PC-3 (cell line): ENCODE measurements at places on chromosomes 13 and 19.

DNA sequence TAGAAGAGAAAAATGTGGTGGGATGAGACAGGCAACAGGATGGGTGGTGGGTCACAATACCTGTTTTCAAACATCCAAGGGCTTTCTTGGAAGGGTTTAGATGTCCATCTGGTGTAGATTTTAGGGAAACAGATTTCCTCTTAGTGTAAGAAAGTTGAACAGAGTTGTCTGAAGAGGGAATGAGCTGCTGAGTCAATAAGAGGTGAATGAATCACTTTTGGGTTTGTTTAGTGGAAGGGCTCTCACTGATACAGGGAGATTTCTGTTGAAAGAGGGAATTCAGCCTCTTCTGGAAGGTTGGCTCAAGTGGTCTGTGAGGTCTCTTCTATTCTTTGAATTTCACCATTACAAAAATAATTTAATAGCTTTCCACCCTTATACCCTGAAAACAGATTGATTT, 54.6 kb downstream of the LACC1 start:
- H3K36me3 ChIP-seq: no peaks in the 10 kb centered on the region
- DNase-seq: peak; percentile 46
- no peak overlapping the region for H3K27ac ChIP-seq
- H3K27me3 ChIP-seq: no peaks in the 10 kb centered on the region
- H3K4me1 ChIP-seq: peaks cover 8% of the 10 kb centered on the region; the same call in 1 of the 2 replicates
- H3K4me3 ChIP-seq: no peak overlapping the region

GRCh38 chr13:51919531-51919930, 57.8 kb downstream of the CCDC70 start:
- H3K27ac ChIP-seq: no peak overlapping the region
- no peaks in the 10 kb centered on the region for H3K27me3 ChIP-seq
- H3K4me3 ChIP-seq: peak overlapping the region; percentile 35; the same call in 1 of the 2 replicates
- peaks cover 7% of the 10 kb centered on the region; the same call in 1 of the 2 replicates for H3K4me1 ChIP-seq
- no peaks in the 10 kb centered on the region for H3K36me3 ChIP-seq

- DNase-seq: peak; percentile 54
- 0 out of 2 replicates have a peak, but pooled peaks cover 3% of the 10 kb centered on the region for H3K4me1 ChIP-seq
- H3K4me3 ChIP-seq: no peak overlapping the region
These were observed 13.7 kb downstream of the PVR start for GRCh38 chr19:44657211-44657921.

DNA sequence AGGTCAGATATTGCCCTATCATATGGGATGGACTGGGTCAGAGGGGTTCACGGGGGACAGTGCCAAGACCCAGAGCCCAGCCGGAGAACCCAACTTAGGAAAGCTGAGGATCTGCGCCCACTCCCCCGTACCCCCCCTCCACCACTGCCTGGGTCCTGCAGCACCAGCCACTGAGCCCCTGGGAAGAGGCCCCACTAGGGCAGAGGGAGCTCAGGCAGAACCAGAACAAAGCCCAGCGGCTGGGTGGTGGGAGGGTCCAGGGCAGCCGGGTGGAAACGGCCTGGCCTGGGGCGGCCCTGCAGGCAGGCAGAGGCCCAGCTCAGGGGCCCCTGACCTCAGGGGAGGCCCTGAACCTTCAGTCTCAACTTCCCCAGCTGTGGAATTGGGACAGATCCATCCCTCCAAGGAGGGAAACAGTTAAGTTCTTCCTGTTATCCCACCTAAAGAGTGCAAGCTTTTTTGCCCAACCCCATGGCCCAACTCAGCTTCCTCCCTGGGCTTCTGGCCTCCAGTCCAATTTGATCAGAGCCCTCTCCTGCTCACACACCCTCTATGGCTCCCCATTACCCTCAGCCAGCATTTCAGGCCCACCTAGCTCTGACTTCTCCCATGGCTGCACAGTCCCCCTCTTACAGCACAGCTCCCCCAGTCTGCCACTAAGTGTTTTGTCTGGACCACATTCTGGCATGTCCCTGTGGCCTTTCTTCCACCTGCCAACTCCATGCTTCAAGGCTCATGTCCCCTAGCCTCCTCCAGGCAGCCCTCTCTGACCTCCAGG, 3.1 kb downstream of the NR2F6 start:
- peaks cover 10% of the 10 kb centered on the region; the same call in 1 of the 2 replicates for H3K36me3 ChIP-seq
- H3K27ac ChIP-seq: no peak overlapping the region
- H3K4me1 ChIP-seq: peaks cover 15% of the 10 kb centered on the region
- no peaks in the 10 kb centered on the region for H3K27me3 ChIP-seq
- H3K4me3 ChIP-seq: peak overlapping the region; percentile 84; the same call in 1 of the 2 replicates
- DNase-seq: no peak

DNA sequence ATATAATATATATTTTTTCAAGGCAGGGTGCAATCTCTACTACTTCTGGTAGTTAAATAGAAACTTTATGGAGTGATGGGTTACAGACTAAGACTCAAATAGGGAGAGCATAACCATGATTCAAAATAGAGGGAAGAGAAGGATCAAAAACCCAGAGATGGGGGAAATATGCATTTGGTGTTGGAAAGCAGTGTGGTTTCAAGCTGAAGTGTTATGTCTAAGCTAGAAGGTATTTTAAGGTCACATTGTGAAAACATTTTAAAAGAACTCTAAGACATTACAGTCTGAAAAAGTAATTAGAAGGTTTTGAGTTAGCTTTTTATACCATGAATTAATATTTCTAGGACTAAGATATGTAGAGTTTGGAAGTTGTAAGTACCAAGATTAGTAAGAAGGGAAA, 2741.4 kb downstream of the PCDH9 start:
- no peak for DNase-seq
- H3K4me1 ChIP-seq: no peaks in the 10 kb centered on the region
- no peak overlapping the region for H3K4me3 ChIP-seq
- no peak overlapping the region for H3K27ac ChIP-seq
- no peaks in the 10 kb centered on the region for H3K36me3 ChIP-seq
- H3K27me3 ChIP-seq: no peaks in the 10 kb centered on the region

DNA sequence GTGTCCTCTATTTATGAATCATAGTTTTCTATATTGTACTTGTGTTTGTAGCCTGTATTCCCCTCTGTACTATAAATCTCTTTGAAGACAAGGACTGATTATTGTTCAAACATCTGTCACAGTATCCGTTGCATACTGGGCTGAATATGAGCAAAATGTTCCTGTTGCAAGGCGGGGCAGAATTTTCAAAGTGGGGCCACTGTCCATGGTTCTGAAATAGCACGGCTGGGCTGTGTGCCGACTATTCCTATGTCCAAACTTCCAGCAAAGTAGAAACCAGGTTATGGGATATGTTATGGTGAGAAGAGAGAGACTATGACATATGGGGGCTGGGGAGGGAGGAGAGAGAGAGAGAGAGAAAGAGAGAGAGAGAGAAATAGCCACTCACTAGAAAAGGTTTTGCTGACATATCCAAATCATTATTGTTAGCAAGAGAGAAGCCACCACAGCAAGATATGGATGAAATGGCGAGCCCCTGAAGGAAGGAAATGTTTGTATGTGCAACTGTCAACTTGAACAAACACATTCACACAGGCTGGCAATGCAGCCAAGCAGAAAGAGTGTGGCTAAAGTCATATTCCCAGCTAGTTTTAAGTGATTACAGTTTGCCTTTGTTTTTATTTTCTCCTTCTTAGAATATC, 107.0 kb upstream of the GPR12 start:
- no peaks in the 10 kb centered on the region for H3K36me3 ChIP-seq
- H3K4me1 ChIP-seq: no peaks in the 10 kb centered on the region
- H3K27me3 ChIP-seq: peaks cover 3% of the 10 kb centered on the region; the same call in 1 of the 2 replicates
- DNase-seq: peak; percentile 38
- H3K4me3 ChIP-seq: no peak overlapping the region

- H3K4me3 ChIP-seq: no peak overlapping the region
- H3K36me3 ChIP-seq: no peaks in the 10 kb centered on the region
- H3K27me3 ChIP-seq: no peaks in the 10 kb centered on the region
- no peak for DNase-seq
These were observed 4.1 kb upstream of the TLE6 start for GRCh38 chr19:2973229-2973628.

DNA sequence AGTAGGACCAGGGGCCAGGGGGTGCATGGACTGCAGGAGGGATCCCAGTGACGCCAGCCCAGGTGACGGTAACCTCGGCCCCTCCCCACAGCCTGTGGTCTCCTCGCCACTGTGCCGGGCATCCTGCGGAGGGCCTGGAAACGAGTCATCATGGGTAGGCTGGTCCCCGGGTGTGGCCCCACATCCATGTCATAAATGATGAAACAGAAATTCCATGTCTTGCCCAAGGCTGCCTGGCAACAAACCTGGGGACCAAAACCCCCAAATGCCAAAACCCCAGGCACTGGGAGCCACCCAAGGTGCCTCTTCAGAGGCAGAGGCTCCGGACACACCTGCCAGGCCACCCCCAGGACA, 20.9 kb downstream of the MAP2K2 start:
- no peak overlapping the region for H3K4me3 ChIP-seq
- H3K36me3 ChIP-seq: peaks cover 4% of the 10 kb centered on the region; the same call in 1 of the 2 replicates
- no peaks in the 10 kb centered on the region for H3K27me3 ChIP-seq
- H3K4me1 ChIP-seq: no peaks in the 10 kb centered on the region; the same call in 1 of the 2 replicates
- peak; percentile 14 for DNase-seq

- DNase-seq: no peak
- no peak overlapping the region for H3K27ac ChIP-seq
- H3K36me3 ChIP-seq: no peaks in the 10 kb centered on the region
- H3K4me3 ChIP-seq: no peak overlapping the region
- no peaks in the 10 kb centered on the region for H3K4me1 ChIP-seq
These were observed 53.8 kb downstream of the DPY19L3 start for GRCh38 chr19:32459204-32459865.

DNA sequence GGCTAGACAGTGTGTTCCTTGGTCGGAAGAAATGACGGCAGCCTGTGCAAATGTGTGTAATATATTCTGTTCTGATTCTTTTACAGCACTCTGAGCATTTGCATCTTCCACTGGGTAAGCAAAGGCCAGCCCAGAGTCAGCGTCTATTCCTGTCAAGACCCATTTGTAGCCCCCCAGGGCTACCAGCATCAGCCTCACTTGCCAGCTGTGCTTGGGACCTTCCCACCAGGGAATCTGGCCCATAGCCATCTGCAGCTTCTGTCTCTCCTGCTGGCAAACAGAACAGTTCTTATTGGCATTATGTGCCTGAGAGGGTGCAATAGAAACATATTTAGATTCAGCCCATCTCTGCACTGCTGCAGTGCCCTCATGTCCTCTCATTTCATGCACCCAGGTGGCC, 6.0 kb upstream of the IGLON5 start:
- H3K27ac ChIP-seq: no peak overlapping the region
- no peaks in the 10 kb centered on the region for H3K4me1 ChIP-seq
- H3K4me3 ChIP-seq: no peak overlapping the region
- peaks cover 30% of the 10 kb centered on the region for H3K27me3 ChIP-seq
- no peaks in the 10 kb centered on the region for H3K36me3 ChIP-seq
- no peak for DNase-seq

DNA sequence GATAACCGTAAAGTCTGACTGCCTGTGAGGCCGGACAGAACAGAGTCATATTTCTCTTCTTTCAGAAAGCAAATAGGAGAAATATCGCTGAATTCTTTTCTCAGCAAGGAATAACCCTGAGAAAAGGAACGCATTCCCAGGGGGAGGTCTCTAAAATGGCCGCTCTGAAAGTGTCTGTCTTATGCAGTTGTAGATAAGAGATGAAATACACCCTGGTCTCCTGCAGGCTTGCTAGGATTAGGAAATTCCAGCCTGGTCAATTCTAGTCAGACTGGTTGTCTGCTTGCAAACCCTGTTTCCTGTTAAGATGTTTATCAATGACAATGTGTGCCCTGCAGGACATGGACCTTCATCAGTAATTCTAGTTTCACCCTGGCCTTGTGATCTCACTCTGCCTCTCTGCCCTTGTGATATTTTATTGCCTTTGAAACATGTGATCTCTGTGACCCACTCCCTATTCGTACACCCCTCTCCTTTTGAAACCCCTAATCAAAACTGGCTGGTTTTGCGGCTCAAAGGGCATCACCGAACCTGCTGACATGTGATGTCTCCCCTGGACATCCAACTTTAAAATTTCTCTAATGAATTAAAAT, 934.8 kb upstream of the SPRY2 start:
- H3K27ac ChIP-seq: no peak overlapping the region
- DNase-seq: no peak
- no peak overlapping the region for H3K4me3 ChIP-seq
- H3K27me3 ChIP-seq: no peaks in the 10 kb centered on the region
- H3K4me1 ChIP-seq: no peaks in the 10 kb centered on the region

- no peak overlapping the region for H3K4me3 ChIP-seq
- H3K4me1 ChIP-seq: peaks cover 12% of the 10 kb centered on the region; the same call in 1 of the 2 replicates
- no peak overlapping the region for H3K27ac ChIP-seq
- peak; percentile 49 for DNase-seq
- H3K36me3 ChIP-seq: no peaks in the 10 kb centered on the region
These were observed 112.3 kb downstream of the GPC6 start for GRCh38 chr13:93338906-93339305.

DNA sequence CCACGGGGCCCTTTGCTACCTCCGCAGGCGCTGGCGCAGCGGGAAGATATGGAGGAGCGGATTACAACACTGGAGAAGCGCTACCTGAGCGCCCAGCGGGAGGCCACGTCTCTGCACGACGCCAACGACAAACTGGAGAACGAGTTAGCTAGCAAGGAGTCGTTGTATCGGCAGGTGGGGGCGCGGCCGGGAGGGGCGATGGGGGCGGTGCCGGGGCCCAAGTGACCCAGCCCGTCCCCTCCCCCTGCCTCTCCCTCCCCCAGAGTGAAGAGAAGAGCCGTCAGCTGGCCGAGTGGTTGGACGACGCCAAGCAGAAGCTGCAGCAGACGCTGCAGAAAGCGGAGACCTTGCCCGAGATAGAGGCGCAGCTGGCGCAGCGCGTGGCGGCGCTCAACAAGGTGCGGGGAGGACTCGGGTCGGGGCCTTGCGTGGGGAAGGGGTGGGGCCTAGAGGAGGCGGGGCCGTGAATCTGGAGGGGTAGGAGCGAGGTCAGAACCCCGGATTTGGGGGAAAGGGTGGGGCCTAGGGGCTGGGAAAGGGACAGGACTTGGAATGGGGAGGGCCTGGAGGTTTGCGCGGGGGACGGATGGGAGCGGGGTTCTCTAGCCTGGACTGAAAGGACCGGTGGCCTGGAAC, 13.7 kb downstream of the PPFIA3 start:
- no peaks in the 10 kb centered on the region; the same call in 1 of the 2 replicates for H3K4me1 ChIP-seq
- H3K27me3 ChIP-seq: no peaks in the 10 kb centered on the region
- no peaks in the 10 kb centered on the region for H3K36me3 ChIP-seq
- no peak for DNase-seq

GRCh38 chr13:40993987-40994386, 25.1 kb downstream of the ELF1 start:
- no peaks in the 10 kb centered on the region for H3K27me3 ChIP-seq
- peaks cover 33% of the 10 kb centered on the region for H3K4me1 ChIP-seq
- DNase-seq: peak; percentile 91
- H3K4me3 ChIP-seq: peak overlapping the region; percentile 32; the same call in 1 of the 2 replicates
